PC-3 (cell line): ENCODE measurements at places on chromosomes 1 and 21. TPM values are rescaled to one million over a fixed set of nuclear protein-coding genes. Genes with fewer than 3 reads are reported as not detected.

DNA sequence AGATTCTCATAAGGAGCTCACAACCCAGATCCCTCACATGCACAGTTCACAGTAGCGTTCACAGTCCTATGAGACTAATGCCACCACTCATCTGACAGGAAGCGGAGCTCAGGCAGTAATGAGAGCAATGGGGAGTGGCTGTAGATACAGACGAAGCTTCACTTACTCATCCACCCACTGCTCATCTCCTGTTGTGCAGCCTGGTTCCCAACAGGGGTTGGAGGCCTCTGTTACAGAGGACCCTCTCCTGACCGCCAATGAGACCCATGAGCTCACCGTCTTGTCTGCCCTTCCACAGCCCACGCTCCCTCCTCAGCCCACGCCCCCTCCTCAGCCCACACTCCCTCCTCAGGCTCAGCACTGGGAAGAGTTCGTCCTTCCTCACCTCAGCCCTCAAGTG lies 39.6 kb downstream of the RSPH1 start:
- peak; percentile 46 for DNase-seq

DSCAM gene
- not detected in 2 replicates for total RNA-seq

DNA sequence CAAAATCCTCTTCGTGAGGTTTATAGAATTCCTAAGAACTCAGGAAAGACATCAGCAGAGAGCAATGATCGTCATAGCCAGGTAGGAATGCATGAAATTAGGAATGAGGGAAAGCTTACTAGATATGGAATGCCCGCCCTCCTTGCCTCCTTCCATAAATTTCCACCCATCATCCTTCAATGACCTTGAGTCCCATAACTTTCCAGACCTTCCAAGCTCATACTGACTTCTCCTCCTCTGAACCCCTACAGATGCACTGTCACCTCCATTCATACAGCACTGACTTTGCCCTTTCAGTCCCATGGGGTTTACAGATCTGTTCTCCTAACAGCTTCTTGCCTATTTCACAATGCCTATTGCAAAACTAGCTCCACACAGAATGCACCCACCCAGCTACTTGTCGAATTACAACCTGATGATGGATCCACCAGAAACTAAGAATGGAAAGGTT lies 23.8 kb upstream of the PPP1R15B start:
- DNase-seq, result no peak

DNA sequence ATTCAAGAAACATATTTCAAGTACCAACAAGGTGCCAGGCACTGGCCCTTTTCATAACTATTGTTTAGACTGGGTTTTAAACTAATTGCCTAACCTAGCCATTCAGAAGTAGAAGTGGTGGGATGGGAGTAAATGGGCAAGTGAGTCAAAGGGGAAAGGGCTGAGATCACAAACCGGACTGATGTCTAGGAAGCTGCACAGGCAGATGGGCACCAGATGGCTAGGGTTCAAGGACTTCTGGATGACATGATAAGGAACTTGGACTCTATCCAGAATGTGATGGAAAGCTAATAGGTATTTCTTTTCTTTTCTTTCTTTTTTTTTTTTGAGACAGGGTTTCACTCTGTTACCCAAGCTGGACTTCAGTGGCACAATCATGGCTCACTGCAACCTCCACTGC lies 46.6 kb downstream of the LYST start:
- no peak for DNase-seq

KRTAP7-1 gene
- total RNA-seq, result not detected in 2 replicates

- DNase-seq, result no peak
Measured at GRCh38 chr1:168887381-168887780, 158.4 kb upstream of the DPT start.

VCAM1 gene
- not detected in 2 replicates for total RNA-seq

AGMAT gene
- total RNA-seq, result 8.2 and 9.4 TPM in 2 replicates

DNA sequence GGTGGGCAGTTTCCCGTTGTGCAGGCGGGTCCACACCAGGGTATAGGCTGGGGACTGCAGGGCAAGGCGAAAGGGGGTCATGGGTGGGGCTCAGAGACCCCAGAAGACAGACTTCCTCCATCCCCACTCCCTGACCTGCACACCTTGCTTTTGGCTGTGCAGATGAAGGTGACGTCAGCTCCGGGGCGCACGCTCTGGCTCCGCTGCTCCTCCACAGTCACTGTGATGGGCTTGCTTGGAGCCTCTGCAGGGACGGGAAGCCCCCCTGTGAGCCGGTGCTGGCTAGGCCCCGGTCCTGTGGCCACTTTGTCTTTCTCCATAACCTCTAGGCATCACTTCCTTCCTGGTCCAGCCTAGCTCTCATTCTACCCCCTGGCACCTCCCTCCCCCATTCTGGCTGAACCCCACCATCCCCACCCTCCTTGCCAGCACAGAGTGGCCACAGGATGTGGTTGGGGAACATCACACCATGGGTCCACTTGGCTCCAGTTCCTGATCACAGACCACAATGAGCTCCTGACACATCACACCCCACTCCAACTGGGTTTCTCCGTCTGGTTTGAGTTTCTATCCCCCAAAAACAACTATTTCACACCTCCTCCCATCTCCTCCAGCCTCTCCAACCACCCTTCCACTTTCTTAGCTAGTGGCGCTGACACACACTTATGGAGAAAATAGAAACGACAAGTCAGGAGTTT lies 45.2 kb downstream of the LDLRAD2 start:
- DNase-seq, result no peak

DNA sequence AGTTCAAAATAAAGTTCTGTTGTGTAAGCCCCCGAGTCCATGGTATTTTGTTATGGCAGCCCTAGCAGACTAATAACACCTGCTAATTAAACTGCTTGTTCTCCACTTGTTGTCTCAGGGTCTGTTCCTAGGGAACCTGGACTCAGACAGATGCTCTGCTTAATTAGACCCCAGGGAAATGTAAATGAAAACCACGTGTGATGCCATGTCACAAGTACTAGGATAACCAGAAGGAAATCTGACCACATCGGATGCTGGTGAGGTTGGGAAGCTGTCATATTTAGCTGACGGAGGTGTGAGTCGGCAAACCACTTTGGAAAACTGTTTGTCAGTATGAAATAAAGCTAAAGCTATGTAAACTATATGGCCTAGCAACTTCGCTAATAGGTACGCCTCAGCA lies 19.6 kb downstream of the EDN2 start:
- DNase-seq, result no peak

CELF3 gene
- total RNA-seq, result 0.07 TPM in 1 of 2 replicates, not detected in the other

DNA sequence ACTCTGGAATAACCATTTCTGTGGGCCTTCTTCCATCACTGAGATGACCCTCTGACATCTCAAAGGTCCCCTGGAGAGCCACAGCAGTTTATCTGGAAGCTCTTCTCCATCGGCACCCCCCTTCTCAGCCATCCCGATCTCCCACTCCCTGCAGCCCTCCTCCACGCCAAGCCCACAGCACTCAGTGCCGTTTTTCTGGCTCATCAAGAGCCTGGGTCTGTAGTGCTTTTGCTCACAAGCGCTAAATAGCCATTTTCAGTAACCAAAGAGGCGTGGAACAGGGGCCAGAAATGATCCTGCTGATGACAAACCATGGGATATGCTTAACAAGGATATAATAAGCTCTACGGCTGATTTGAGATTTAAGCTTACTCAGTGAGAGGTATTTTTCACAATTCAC lies 17.6 kb downstream of the SEC16B start:
- DNase-seq, result no peak

FRRS1 gene
- 14.5 and 16.3 TPM in 2 replicates for total RNA-seq

- no peak for DNase-seq
Measured at GRCh38 chr1:184433956-184434502, 47.2 kb downstream of the C1orf21 start.

- DNase-seq, result no peak
Measured at GRCh38 chr1:3940081-3940753, 40.1 kb upstream of the C1orf174 start.

GRCh38 chr1:94792473-94793295 lies 27.5 kb upstream of the SLC44A3 start:
- peak; percentile 72 for DNase-seq

ADGRB2 gene
- total RNA-seq, result 12.3 and 15.7 TPM in 2 replicates

CD34 gene
- not detected in 2 replicates for total RNA-seq

- peak; percentile 49 for DNase-seq
Measured at GRCh38 chr1:156421062-156421938, 52.3 kb downstream of the RHBG start.

SPOCD1 gene
- 4.1 and 5.4 TPM in 2 replicates for total RNA-seq

CFAP45 gene
- total RNA-seq, result 1.6 and 4.8 TPM in 2 replicates

C1orf210 gene
- 10.4 and 17.8 TPM in 2 replicates for total RNA-seq

GRCh38 chr1:155185783-155186066 lies 12.1 kb downstream of the TRIM46 start:
- DNase-seq, result no peak

DNA sequence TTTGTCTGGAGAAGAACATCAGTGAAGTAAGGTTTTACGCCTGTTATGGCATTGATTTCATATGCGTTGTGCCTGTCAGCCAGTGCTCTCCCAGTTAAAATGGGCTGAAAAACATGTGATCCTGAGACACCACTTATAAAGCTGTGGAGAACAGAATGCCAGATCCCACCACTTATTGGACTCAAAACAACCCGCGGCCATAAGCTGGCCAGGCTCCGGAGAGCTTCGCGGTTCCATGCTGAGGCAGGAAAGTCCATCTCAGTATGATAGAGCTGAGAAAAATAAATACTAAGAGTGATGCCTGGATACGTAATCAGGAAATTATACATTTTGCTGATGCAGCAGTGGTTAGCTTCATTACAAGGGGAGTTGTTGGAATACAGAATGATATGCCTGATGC lies 5.1 kb downstream of the APOBEC4 start:
- DNase-seq, result no peak

DNA sequence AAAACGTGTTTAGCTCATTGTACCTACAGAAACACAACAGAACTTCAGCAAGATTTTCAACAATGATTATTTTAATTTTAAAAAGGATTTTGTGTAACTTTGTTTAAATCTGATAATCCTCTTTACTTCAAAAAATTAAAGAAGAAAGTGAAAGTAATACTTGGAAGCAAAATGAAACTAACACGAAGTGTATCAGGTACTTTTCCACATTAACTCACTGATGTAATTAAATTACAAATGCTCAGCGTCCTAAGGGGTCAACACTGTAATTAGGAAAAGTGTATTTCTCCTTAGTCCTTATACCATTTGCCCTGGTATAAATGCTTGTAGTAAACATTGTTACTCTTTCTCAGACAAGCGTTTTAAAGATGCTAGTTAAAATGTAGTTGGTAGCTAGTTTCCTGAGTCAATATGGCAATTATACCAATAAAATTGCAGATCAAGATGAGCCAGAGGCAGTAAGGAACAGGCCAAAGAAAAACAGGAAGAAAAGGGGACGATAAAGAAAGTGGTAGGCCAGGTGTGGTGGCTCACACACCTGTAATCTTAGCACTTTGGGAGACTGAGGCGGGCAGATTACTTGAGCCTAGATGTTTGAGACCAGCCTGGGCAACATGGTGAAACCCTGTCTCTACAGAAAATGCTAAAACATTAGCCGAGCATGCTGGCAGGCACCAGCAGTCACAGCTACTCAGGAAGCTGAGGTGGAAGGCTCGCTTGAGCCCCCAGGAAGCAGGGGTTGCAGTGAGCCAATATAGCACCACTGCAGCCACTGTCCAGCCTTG lies 553.0 kb downstream of the SMYD3 start:
- DNase-seq, result peak; percentile 23

KCNT2 gene
- total RNA-seq, result 0.26 and 0.69 TPM in 2 replicates

GRCh38 chr1:68217060-68217554 lies 15.2 kb downstream of the WLS start:
- no peak for DNase-seq

GRCh38 chr1:225224287-225224686 lies 203.6 kb downstream of the LBR start:
- DNase-seq, result no peak

GRCh38 chr1:221381910-221382623 lies 359.8 kb downstream of the DUSP10 start:
- DNase-seq, result no peak

GRCh38 chr1:116755681-116756080 lies 1.5 kb downstream of the CD2 start:
- no peak for DNase-seq

DNA sequence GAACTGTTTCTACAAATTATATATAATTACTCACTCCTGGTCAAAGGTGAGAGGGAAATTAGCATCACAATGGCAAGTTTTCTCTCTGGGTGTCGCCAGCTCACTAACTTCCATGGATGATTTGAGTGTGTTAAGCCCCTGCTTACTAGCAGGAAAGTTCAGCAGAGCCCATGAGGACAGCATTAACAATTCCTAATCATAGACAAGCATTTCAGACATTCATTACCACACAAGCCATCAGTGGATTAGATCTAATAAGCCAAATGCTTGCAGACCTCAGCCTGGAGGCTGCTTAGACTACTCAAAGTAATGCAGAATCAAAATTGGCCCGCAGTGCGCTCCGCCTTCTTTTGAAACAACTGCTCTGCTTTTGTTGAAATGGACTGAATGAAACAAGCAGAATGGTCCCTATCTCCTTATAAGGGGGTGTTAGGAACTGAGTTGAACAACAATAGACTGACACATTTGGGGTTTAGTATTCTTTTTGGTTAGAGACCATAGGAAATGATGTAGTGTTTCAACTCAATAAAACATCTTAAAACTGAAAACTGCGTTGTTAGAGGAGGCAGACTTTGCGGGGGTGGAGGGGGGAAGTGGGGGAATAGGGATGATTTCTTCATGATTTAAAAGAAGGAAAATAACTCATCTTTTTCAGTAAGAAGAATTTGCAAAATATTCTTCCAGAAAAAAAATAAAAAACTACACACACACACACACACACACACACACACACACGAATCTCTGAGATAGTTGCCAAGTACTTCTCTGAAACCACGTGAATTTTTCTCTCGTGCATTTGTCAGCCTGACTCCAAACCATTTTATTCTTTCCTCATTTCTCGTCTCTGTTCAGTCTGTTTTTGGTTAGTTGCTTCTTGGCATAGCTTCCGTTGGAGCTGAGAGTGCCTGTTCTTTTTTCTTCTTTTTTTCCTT lies 54.6 kb downstream of the GORAB start:
- DNase-seq, result no peak

S100A7 gene
- not detected in 2 replicates for total RNA-seq

DNA sequence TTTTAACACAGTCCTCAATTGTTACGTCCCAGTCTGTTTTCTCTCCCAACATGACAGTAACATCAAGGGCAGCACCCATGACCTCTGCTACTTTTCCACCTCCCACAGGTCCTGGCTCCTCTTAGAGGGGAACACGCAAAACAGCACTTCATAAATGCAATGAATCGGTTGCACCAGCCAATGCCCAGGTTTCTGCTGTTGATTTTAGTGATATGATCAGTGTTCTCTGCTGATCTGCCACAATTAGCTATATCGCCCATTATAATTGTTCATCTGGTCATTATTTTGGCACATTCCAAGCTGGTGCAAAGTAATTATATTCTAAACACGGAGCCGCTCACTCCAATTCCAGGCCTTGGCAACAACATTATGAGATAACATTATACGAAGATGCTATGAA lies 184.5 kb downstream of the KCNH1 start:
- DNase-seq, result no peak
